ENCODE measurements at places on chromosomes 5 and 9.

GRCh38 chr5:147645197-147645596 is 135.3 kb upstream of the DPYSL3 start:
- no peak for DNase-seq

- no peak for DNase-seq
Observed at GRCh38 chr5:97164846-97165245, 18.2 kb downstream of the RIOK2 start.

DNA sequence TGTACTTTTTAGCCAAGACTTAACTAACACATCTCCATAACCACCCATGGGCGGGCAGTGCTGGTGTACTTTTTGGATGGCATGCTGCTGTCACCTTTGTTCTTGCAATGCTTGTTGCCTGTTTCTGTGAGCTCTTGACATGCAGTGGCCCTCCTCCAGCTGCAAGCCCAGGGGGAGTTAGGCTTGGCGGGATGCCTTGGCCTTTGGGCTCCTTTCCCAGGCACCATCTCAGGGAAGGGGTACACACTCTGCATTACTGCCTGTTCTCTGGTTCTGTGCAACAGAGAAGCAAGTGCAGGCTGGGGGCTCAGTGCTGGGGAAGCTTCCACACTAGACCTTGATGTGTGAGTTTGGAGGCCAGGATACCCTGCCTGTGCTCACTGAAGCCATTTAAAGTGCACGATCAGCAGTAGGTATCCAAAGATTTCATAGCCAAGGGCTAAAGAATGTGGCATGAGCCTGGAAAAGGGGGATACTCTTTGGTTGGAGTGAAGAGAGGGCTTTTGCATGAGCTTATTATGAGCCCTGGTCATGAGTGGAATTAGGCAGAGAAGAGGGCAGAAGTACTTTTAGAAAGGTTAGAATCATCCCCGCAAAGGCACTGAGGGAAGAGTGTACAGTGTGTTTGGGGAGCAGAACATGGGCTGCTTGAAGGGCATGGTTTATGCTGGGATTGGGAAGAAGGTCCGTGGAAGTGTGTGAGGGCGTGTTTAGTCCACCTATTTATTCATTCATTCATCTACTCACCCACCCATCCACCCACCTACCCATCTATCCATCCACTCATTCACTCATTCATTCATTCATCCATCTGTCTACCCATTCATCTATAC is 22.5 kb downstream of the PSAT1 start:
- no peak for DNase-seq

- DNase-seq = no peak
Observed at GRCh38 chr5:1014781-1015221, 6.2 kb downstream of the NKD2 start.

DNA sequence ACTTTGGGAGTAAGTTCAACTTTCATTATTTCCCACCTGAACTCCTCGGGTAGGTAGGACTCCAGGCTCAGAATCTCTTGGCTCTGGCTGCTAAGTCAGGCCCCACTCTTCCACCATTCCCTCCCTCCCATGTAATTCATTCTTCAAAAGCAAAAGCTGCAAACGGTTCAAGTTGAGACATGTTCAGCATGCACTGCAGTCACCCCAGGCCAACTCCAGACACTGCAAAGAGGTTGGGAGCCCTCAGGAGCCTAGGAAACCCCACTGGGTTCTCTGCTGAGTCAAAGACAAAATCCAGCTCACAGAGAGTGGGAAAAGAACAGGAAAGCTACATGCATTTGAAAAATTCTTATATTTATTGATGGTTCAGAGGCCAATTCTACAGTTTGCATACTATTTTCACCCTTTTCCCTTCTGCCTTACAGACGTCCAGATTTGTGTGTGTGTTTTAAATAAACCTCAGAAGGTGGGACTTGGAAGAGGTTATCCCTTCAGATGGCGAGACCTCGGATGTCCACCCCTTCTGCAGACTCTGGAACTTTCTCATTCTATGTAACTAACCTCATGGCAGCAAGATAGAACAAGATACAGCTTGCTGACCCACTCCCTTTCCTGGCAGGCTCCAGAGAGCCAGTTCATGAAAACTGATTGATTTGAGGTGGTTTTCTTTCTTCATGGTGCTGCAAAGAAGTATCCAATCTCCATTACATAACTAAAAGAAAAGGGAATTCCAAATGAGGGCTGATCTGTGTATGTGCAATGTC is 65.7 kb upstream of the EQTN start:
- no peak for DNase-seq

DNA sequence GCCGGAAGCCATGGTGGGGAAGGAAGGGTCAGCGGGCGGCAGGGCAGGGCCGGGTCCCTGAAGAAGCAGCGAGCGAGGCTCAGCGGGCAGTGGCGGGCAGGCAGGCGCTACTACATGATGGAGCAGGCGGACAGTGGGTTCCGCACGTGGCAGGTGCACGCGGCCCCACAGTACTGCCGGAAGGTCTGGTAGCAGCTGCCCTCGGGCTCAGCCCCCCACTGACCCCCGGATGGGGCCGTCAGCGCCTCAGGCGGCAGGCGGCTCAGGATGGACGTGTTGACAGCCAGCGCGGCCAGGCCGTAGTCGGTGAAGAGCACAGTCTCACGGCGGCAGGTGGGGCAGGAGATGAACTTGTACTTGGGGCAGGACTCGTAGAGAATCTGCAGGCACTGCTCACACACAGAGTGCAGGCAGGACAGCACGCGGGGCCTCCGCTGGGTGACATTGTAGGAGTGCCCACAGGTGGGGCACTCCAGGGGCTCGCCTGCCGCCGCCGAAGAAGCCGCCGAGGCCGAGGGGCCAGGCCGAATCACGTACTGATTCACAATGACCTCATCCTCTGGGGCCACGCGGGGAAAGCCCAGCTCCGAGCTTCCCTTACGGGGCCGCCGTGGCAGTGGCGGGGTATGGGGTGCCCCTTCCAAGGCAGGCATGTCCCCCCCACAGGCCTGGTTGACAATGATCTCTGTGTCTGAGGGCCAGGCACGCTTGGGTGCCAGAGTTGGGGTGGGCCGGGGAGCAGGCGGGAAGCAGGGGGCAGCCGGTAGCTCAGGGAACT is 1.5 kb downstream of the RNF208 start:
- DNase-seq = no peak

GRCh38 chr9:737400-738120 is 103.9 kb upstream of the DMRT1 start:
- no peak for DNase-seq

DNA sequence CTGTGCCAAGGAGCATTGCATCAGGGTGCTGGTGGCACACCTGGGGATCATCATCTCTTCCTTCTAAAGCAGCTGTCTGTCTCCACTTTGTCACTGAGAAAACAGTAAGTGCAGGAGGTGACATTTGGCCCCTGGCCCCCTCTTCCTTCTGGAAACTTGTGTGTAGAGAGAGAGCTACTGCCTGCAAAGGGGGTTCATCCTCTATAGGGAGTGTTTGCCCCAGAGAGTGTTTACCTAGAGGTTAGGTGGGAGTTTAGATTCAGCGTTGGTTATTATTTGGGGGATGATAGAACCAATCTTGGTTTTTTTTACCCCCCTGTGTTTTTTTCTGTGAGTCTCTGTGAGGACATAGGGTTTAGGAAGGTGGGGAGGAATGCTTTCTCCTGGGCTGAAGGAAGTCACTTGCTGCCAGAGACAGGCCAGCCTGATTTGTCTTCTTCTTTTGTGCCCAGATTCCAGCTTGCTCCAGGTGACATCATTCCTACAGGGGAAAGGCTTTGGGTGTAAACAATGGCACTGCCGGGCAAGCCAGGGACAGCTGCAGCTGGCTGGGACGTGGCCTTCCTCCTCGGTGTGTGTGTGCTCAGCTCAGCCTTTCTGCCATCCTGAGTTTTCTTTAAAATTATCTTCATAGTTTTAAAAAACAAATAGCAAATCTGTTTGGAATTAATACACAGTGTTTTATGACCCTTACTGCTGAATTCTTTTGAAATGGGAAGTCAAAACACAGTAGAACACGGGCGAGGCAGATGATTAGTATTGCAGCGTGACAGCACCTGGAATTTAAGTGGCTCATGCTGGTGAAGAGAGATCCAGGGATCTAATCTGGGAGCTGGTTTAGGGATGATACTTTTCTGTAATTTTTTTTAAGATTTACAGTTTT is 24.5 kb downstream of the PRRC2B start:
- DNase-seq = no peak

GRCh38 chr9:81635521-81636254 is 53.7 kb downstream of the TLE1 start:
- no peak for DNase-seq

DNA sequence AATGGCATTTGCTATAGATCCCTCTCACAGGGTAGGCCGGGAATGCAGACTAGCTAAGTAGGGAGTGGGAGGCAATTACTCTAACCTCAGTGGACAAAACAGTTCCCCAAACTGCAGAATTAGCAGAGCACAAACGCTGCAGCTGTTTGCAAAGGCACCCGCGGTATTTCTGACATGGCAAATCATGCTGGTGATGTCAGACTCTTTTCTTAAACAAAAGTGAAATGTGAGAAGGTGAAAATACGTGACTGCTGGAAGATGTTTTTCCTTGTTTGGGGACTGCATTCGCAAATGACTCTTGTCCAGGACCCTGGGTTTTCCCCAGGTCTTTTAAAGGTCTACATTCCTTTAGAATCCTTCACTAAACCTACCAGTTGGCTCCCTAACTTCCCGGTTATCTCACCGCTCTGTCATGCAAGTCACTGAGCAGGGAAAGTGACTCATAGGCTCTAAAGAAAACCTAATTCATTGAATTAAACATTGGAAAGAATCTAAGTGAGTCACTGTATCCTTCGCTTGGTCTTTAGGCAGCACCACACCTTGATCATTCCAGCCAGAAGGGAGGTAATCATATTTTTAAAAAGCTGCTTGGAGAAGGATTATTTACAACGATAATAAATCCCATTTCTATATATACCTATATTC is 91.5 kb upstream of the DNAH5 start:
- DNase-seq = peak; percentile 68

GRCh38 chr9:132578367-132578932 is 4.0 kb upstream of the BARHL1 start:
- no peak for DNase-seq

GRCh38 chr5:1445313-1445688 is at the start of gene SLC6A3:
Gene SLC6A3 (minus strand): TSS chr5:1445440. CDS start chr5:1443197, 2,243 bp downstream.
- DNase-seq = no peak

- DNase-seq = no peak
Observed at GRCh38 chr9:109681301-109681700, 98.7 kb upstream of the PALM2AKAP2 start.

DNA sequence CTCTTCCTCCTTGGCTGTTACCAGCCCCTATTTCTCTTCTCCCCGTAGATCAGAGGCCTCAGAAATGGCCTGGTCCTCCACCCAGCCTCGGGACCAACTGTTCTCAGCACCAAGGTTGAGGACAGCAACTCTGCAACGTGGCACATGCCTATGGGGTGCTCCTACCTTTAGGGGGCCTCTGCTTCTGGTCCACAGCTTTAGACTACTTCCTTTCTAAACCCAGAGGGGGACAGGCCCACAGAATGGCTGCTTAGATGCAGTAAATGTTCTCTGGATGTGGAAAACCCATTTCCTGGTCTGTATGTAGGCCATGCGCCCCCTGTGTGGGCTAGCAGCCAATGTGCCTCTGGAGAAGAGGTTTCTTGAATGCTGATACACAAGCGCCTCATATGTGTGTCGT is 68.4 kb downstream of the NRG2 start:
- no peak for DNase-seq

DNA sequence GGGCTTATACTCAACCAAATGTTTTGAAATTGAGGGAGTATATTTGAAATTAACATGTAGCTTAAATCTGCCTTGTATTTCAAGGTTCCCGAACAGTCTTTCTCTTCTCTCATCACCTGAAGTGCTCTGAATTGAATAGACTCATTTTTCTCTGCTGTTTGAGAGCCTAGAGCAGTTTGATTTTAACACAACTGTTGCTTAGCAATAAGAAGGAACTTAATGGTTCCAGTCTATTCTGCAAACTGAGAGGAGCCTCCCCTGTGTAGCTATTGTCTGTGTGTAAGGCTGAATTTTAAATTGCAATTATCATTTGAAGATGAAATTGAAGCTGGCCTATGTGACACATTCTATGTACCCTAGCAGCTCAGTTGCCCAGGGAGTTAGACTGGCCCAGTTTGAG is 87.1 kb upstream of the CKMT2 start:
- no peak for DNase-seq

DNA sequence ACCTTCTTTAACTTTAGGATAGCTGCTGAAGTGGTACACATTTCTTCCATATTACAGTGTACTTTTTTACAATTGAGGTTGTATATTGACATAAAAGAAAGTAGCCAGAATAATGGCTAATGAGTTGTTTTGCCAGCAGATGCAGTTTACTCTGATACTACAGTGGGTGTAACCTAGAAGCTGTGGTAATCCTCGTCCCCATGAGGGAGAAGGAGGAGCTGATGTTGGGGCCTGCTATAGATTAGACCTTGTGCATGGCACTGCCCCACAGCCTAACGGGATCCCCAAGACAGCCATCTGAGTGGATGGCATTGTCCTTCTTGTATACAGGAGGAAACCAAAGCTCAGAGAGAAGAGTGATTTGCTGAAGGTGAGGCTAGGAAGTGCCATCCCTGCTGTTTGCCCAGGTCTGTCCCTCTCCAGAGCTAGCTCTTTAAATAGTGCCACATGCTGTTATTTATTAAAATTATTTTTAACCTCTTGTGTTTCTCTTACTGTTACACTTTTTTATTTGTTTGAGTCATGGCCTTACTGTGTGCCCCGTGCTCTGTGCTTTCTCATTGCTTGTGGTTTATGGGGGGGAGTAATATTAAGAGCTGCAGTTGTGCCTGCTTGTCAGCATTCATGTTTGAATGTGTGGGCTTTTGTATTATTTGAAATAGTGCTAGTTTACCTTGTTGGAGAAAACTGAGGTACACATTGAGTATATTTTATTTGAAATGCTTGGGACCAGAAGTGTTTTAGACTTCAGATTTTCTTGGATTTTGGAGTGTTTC is 65.3 kb downstream of the ICE1 start:
- no peak for DNase-seq

- DNase-seq = no peak
Observed at GRCh38 chr9:116451500-116452115, 235.5 kb upstream of the TRIM32 start.

- DNase-seq = no peak
Observed at GRCh38 chr5:164048359-164048926, 543.0 kb downstream of the MAT2B start.

- DNase-seq = peak; percentile 55
Observed at GRCh38 chr5:139863855-139864558, 68.4 kb downstream of the PSD2 start.

DNA sequence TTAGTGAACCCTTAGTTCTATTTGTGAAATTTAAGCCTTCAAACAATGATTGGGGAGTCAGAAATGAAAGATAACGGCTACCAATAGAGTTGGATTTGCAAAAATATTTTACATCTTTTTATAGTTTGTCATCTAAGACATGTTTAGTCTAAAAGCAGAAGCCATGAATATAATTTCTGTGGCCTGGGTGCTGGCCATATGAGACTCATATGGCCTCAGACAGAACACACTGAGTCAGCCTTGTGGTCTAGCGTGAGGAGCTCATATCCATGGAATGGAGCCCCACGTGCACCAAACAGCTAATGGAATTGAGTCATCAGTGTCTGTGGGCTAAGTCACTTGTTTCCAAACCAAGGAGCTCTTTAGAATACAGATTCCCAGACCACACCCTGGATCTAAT is 240.7 kb upstream of the NREP start:
- peak; percentile 46 for DNase-seq

All from H54 (cell line).